ENCODE measurements at places on chromosomes 2 and 18.

DNA sequence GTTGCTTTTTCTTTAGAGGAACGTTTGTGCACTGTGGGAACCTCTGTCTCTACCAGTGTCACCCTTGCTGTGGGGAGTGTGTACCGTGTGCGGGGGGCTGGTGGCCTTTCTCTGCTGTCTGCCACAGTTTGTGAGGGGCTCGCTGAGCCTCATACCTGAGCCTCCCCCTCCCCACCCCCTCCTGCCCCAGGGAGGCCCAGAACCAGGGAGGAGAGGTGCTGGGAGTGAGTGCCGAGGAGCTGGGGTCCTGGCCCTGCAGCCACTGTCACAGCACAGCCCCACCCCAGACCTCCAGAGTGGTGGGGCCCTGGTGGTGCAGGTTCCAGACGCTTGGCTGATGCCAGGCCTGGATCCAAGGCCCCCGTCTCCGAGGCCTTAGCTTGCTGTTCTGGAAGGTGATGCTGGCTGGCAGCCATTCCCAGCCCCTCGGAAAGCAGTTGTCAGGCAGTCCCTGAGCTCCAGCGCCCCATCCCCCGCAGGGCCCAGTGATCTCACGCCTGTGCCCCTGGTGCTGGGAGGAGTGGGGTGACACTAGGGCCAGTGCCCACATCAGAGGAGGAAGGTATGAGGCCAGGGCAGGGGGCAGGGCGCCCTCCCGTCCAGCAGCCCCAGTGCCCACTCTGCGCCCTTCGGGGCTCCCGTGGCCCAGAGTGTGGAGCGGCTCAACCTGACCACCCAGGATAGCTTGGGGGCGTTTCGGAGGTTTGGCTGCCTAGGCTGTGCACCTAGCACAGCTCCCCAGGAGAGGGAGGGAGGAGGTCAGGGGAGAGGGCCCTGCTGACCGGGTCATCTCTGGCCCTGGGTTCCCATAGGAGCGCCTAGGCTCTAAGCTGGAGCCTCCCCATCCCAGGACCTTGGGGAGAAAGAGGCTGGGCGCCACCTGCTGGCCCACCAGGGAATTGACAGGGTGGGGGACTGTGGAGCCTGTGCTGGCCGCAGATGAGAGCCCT lies 53.0 kb upstream of the ALPP start:
- no peak for DNase-seq

- DNase-seq: no peak
Observed at GRCh38 chr2:24106786-24107185, 16.3 kb downstream of the PFN4 start.

GRCh38 chr2:464562-465309 lies 176.8 kb upstream of the ALKAL2 start:
- no peak for DNase-seq

DNA sequence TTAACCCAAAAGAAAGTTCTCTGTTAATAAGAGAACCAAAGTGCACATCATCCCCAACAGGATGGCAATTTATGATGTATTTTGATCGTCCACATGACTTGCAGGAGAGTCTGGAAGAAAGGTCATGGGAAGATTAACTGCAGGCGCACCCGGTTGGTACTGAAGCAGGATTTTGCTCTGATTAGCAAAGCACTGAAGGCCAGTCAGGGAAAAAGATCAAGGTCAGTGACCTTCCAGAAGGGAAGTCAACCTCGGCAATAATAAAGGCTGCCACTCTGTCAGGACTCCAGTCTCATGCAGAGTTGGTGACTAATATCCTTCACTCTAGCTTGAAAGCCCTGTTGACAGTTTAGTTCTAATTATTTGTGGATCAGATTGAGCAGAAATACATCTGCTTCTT lies 432.7 kb upstream of the RAB12 start:
- DNase-seq: no peak

GRCh38 chr2:17813742-17814473 lies 2.4 kb upstream of the MSGN1 start:
- no peak for DNase-seq

- DNase-seq: no peak
Observed at GRCh38 chr2:128324008-128324896, 5.6 kb upstream of the HS6ST1 start.

- DNase-seq: no peak
Observed at GRCh38 chr2:115163572-115163971, 721.1 kb downstream of the DPP10 start.

Measured in RWPE2 (cell line).